ENCODE measurements at places on chromosomes 1 and 21.

GRCh38 chr1:1021010-1021919 lies 1.3 kb downstream of the AGRN start:
- no peak for DNase-seq

- DNase-seq, result no peak
Measured at GRCh38 chr21:42555756-42556438, 42.2 kb downstream of the SLC37A1 start.

DNA sequence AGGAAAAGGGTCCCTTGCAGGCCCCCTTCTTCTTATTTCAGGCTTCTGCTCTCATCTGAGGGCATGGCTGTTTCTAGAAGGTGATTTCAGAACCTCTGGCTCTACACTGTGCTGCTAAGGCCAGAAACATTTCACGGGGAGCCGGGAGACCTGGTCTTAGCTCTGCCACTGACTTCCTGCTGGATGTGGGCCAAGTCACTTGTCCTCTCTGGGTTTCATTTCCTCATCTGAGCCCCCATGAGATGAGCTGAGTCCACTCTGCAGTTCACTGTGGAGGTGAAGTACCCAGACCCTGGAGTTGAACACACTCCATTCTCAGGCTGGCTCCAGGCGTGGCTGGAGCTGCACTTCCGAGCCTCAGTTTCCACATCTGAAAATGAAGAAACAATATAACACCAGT lies 2.1 kb downstream of the PADI1 start:
- no peak for DNase-seq

DNA sequence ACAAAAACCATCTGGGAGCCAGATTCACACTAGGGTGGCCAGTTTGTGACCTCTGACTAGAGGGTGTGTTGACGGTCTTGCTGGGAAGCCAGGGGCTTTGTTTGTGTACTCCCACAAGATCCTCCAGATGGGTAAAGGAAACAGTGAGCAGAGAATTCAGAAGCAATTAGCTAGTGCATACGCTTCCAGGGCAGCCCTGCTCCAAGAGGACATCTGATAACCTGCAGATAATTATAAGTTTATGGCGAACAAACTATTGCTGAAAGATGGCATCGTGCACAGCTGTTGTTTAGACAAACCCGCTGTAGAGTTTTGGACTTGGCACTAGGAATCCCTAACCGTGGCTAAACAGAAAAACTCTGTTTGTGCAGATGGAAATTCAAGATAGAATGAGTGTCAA lies 326.4 kb downstream of the TGFB2 start:
- no peak for DNase-seq

- DNase-seq, result no peak
Measured at GRCh38 chr21:30306884-30307283, 13.2 kb downstream of the KRTAP26-1 start.

- DNase-seq, result no peak
Measured at GRCh38 chr1:84675106-84675505, 15.2 kb downstream of the SSX2IP start.

DNA sequence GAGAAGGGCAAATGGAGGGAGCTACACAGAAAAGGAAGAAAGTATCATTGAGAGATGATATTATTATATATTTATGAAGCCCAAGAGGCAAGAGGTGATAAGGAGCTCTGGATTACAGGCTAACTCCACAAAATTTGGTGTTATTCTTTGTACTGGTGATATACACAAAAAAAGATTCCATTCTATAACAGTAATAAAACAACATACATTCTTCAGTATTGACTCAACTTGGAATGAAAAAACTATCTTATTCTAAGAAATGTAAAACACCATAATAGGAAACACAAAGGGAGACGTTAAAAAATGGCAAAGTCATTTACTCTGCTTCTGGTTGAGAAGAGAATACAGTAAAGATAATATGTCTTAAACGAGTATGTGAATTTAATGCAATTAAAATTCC lies 99.4 kb downstream of the TEX35 start:
- DNase-seq, result no peak

- no peak for DNase-seq
Measured at GRCh38 chr1:27598902-27599528, 4.9 kb downstream of the AHDC1 start.

GRCh38 chr21:42456457-42456856 lies 39.6 kb downstream of the RSPH1 start:
- DNase-seq, result no peak

DNA sequence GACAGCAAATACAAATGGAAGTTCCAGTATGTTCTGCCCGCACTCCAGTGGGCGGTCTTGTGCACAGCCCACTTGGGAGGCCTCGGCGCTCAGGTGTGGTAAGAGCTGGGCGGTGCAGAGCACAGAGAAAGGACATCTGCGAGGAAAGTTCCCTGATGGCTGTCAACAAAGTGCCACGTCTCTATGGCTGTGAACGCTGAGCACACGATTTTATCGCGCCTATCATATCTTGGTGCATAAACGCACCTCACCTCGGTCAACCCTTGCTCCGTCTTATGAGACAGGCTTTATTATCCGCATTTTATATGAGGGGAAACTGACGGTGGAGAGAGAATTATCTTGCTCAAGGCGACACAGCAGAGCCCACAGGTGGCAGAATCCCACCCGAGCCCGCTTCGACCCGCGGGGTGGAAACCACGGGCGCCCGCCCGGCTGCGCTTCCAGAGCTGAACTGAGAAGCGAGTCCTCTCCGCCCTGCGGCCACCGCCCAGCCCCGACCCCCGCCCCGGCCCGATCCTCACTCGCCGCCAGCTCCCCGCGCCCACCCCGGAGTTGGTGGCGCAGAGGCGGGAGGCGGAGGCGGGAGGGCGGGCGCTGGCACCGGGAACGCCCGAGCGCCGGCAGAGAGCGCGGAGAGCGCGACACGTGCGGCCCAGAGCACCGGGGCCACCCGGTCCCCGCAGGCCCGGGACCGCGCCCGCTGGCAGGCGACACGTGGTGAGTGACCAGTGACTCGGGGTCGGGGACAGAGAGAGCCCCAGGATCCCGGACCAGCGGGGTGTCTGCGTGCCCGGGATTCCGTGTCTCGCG lies at the start of gene IL12RB2:
Gene IL12RB2 (plus strand): TSS at position 623 of the 810 bp plus-strand sequence. CDS start 12,496 bp downstream, outside the sequence.
- DNase-seq, result peak; percentile 14

DNA sequence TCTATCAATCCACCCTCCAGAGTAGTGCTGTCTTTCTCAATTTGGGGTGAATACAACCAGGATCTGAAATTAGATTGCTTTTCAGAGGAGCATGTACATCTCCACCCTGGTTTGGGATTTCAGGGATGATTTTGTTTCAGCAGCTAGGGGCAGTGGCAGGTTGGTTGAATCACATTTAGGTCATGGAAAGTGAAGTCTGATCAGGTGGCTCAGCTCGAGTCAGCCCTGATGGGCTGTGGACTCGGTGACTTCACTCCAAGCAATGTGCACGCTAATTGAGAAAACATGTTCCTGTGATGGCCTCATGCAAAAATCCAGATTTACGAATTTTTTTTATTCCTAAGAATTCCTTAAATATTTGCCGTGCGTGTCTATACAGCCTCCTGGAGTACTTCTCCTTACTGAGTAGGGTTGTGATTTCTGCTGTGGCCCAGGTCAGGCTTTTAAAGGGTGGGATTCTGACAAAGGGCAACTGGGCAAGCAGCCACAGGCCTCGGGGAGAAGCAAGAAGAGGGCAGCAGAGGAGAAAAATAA lies 7.5 kb downstream of the NGF start:
- DNase-seq, result no peak

DNA sequence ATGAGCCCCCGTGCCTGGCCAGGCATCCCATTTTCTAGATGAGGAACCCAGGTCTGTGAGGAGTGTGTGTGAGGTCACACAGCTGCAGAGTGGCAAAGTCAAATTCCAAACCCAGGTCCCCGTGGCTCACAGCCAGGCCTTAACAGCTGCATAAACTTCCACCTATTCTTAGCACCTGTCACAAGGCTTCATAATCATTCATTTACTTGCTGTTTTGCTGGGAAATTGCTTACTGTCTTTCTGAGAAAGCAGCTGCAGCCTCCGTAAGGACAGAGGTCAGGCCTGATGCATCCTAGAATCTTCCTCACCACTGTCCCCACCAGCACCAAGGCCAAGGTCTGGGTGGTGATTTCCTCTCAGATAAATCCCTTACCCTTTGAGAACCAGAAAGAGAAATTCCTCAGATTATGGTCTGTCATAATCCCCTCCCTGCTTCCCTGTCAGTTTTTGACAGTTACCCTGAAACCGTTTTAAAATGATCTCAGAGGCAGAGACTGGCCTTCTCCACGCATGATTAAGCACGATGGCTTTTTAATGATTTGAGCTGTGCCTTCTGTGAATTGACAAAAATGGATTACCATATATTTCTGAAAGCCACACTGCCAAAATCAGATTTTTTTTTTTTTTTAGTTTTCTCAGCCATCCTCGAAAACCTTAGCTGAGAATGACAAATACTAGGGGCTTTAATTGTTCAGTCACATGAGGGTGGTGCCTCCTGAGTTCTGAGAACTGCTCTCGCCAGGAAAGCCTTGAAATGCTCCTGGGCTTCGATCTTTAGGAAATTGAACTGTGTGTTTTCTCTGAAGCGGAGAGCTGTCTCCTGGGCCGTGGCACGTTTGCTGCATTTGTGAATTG lies 70.0 kb upstream of the SELENON start:
- no peak for DNase-seq

DNA sequence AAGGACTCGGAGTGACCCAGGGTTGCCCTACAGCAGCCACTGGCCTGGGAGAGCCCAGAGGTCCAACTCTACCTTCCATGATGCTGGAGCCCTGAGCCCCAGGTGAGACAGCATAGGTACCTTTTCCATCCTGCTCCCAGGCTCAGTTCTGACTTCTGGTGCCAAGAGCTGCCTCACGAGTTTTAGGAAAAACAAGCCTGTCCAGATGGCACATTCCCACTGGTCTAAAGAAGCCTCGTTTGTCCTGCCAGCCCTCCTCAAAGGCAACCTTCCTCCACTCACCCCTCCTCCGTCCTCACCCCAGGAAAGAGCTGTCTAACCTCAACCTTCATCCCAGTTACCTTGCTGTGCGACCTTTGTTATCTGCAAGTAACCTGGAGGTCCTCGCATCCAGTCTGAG lies 53.5 kb upstream of the PRELP start:
- no peak for DNase-seq

- no peak for DNase-seq
Measured at GRCh38 chr1:85224734-85225623, 24.2 kb upstream of the SYDE2 start.

Data from stimulated activated CD8-positive, alpha-beta memory T cell treated with anti-CD3 and anti-CD28 coated beads, Interleukin-15, amount 100 ng/mL, for 24 hours (primary cell).